ENCODE measurements at places on chromosomes 16 and 17.

DNA sequence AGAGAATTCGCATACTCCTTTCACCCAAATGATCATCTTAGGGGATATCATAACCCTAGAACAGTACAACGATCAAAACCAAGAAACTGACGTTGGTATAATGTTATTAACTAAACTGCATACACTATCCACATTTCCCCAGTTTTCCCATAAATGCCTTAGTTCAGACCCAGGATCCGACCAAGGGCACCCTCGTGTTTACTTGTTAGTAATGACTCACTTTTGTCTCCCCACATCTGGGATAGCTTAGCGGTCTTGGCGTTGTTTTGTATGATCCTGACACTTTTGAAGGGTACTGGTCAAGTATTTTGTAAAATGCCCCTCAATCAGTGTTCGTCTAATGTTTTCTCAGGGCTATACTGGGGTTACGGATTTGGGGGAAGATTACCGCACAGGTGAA is 8.0 kb downstream of the HS3ST3A1 start:
- peak; percentile 34 for DNase-seq

DNA sequence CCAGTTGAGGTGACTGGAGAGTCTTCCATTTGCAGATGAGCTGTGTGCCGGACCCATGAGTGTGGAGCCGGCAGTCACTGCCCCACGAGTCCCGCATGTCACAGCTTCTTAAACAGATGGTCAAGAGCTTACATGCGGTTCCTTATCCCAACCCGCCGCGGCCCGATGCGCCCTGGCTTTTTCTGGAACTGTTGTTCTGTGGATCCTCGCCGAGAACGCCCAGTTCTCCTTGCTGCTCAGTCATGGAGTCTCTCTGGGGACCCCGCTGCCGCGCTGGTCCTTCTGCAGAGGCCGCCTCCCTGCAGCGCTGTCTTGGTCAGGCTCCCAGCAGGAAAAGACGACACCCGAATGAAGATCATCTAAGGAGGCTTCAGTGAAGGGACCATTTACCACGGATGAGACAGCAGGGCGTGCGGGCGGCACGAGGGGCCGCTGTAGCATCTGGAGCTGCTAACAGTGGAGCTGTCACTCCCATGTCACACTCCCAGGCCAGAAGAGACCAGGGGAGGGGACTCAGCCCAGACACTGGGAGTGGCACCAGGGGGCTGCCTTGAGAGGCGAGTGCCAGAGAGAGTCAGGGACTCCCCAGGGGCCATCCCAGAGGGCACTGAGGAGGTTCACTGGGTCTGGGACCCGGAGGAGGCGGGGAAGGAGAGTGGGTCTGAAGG is 10.8 kb upstream of the LGALS3BP start:
- no peak for DNase-seq

GRCh38 chr16:7456211-7456610 is 123.6 kb downstream of the RBFOX1 start:
- no peak for DNase-seq

- DNase-seq, result no peak
These were observed 2.5 kb downstream of the SLC35B1 start for GRCh38 chr17:49705254-49705653.
